Neural crest cell (in vitro differentiated cells): ENCODE measurements at places on chromosomes 13 and 19. TPM values are rescaled to one million over a fixed set of nuclear protein-coding genes. Genes with fewer than 3 reads are reported as not detected.

The SYCN gene
- total RNA-seq: not detected in 2 replicates

The LAMP1 gene
- total RNA-seq: 104 and 110 TPM in 2 replicates

The TMEM150B gene
- not detected in 2 replicates for total RNA-seq

The CD79A gene
- 0.32 and 0.70 TPM in 2 replicates for total RNA-seq

The DAND5 gene
- not detected in 2 replicates for total RNA-seq

The CLIP3 gene
- total RNA-seq: 33.1 and 37.6 TPM in 2 replicates

The ZNF471 gene
- not detected in 2 replicates for total RNA-seq

The CDX2 gene
- 1.3 and 2.4 TPM in 2 replicates for total RNA-seq

The FFAR3 gene
- not detected in 2 replicates for total RNA-seq

The ZIC2 gene
- 48.6 and 55.3 TPM in 2 replicates for total RNA-seq

The PLA2G4C gene
- 1.1 and 2.0 TPM in 2 replicates for total RNA-seq

The ZNF823 gene
- 8.7 and 8.8 TPM in 2 replicates for total RNA-seq

The FSD1 gene
- 51.9 and 53.5 TPM in 2 replicates for total RNA-seq

The KLF2 gene
- 0.16 and 0.54 TPM in 2 replicates for total RNA-seq

The PRODH2 gene
- not detected in 2 replicates for total RNA-seq

The UQCRFS1 gene
- total RNA-seq: 34.8 and 36.1 TPM in 2 replicates

The C3 gene
- total RNA-seq: 0.37 TPM in 1 of 2 replicates, not detected in the other

The KCTD12 gene
- total RNA-seq: 7.4 and 8.6 TPM in 2 replicates

The TNFAIP8L1 gene
- total RNA-seq: 7.0 and 8.0 TPM in 2 replicates

The STOML3 gene
- total RNA-seq: not detected in 2 replicates

The SMG9 gene
- 87.0 and 87.6 TPM in 2 replicates for total RNA-seq

The PRR36 gene
- 20.9 and 21.8 TPM in 2 replicates for total RNA-seq

The SMIM24 gene
- total RNA-seq: not detected in 2 replicates

The ZNF681 gene
- 9.4 and 11.5 TPM in 2 replicates for total RNA-seq

The TPGS1 gene
- total RNA-seq: 22.3 TPM in 2 replicates

The CYP2B6 gene
- total RNA-seq: not detected in 2 replicates

The HCN2 gene
- 0.71 and 0.84 TPM in 2 replicates for total RNA-seq

The CEBPA gene
- 1.5 and 1.7 TPM in 2 replicates for total RNA-seq

The CACTIN gene
- total RNA-seq: 33.5 and 36.3 TPM in 2 replicates

The CGB5 gene
- not detected in 2 replicates for total RNA-seq

The NCAN gene
- total RNA-seq: 12.3 and 13.8 TPM in 2 replicates

The ZNF284 gene
- 4.5 TPM in 2 replicates for total RNA-seq

The CEACAM19 gene
- total RNA-seq: 5.0 and 6.1 TPM in 2 replicates

The ERF gene
- 102 and 105 TPM in 2 replicates for total RNA-seq

The IGLON5 gene
- total RNA-seq: 17.4 and 18.1 TPM in 2 replicates

The C19orf38 gene
- not detected in 2 replicates for total RNA-seq

The SHISA7 gene
- total RNA-seq: 0.54 and 0.59 TPM in 2 replicates

The NLRP7 gene
- not detected in 2 replicates for total RNA-seq

The ADGRE1 gene
- total RNA-seq: not detected in 2 replicates
